ENCODE measurements at places on chromosomes 4 and X.

DNA sequence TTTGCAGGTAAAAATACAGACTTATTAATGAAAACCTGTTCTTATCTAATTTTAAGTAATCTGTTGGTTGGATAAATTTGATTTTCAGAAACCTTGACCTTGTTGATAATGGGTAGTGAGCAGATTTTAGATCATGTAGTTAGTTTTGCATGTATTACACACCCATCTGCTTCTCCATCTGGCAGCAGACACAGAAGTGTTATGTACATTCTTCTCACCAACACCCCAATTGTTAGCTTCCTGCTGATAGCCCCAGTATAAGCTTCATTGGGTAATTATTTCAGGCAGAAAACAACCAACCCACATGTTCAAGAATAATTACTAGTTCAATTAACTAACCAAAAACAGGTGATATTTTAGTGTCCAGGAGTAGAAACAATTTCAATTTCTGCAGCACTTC is 1740.5 kb upstream of the AGA start:
- no peak for DNase-seq

DNA sequence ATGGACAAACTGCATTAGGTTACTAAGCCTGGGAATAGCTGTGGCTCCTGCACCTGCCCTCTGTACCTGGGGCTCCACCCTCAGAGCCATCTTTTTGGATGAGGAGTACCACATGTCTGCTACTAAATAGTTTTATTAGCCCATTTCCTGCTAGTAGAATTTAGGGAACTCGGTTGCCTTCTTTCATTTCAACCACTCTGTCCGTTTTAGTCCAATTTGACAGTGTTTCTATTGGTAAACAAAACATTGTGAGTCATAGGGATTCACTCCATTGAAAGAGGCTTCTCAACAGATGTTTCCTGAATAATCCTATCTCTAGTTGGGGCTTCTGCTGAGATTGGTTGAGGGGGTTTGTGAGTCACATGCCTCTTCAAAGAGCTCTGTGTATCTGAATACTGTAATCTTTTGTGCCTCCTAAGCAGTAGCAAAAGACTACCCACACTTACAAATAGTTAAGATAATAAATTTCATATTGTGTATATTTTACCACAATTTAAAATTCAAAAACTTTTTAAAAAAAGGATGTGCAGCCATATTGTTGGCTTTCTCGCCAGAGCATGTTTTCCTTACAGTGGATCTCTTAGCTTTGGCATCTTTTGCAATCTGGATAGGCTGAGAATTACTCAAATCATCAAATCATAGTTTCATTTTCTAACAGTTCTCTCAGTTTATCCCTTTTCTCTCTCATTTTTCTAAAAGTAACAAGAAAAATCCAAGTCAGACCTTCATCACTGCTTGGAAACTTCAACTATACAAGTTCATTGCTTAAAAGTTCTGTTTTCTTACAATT is 9.9 kb downstream of the FAM200B start:
- DNase-seq = no peak

GRCh38 chr4:80484712-80485111 is 149.2 kb downstream of the CFAP299 start:
- DNase-seq = no peak

DNA sequence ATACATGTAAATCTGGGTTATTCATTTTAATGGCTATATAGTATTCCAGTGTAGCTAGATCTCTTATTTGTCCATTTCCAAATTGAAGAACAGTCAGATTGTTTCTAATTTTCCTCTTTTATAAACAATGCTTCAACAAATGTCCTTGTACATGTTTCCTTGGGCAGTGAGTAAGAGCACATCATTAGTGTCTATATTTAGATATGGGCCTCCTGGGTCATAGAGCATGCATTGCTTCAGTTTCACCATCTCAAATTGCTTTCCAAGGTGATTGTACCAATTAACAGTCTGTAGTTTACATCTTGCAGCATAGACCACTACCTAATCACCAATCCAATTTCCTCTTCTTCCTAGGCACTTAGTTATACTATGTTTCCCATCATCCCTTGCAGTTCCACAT is 13.4 kb downstream of the PHKA2 start:
- no peak for DNase-seq

GRCh38 chrX:56728321-56728720 is 722 bp upstream of the NBDY start:
- DNase-seq = no peak

GRCh38 chrX:154429711-154430110 is 1.2 kb downstream of the ATP6AP1 start:
- no peak for DNase-seq

- no peak for DNase-seq
Measured at GRCh38 chrX:31376408-31377022, 304.7 kb upstream of the FTHL17 start.

DNA sequence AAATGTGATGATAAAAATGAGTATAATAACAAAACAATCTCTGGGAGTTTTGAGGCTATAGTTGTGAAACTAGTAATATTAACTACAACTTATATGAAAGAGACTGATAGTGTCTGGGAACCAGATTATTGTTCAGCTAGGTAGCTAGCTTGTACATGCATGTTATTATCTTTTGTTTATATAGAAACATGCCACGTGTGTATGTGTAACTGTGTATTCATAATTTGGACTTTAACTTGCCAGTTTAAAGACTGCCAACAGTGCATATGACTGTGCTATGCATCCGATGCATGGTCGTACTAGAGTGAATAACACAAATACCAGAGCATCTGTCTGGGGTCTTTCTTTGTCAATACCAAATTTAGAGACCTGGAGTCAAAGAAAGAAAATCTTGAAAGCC is 92.2 kb downstream of the ADGRL3 start:
- no peak for DNase-seq

GRCh38 chr4:107467461-107467860 is 252.6 kb downstream of the PAPSS1 start:
- no peak for DNase-seq

- no peak for DNase-seq
Measured at GRCh38 chr4:137212601-137213000, 319.7 kb downstream of the PCDH18 start.

DNA sequence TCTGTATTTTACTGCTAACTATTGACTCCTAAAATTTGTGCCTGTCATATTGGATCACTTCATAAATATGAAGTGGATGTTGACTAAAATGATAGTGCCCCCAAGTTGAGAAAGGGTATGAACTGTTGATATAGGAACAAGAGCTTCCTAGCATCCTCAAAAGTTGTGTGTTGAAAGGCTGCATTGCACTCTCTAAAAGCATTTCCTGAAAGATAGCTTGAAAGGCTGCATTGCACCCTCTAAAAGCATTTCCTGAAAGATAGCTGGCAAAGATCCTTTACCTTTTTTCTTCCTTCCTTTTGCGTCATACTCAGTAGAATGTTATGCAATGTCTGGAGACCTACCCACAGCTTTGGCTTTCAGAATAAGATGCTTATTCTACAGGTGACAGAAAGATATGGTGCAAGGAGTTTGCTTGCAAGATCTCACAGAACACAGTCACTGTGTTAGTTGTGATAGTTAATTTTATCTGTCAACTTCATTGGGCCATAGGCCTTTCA is 274.6 kb upstream of the GALNTL6 start:
- no peak for DNase-seq

DNA sequence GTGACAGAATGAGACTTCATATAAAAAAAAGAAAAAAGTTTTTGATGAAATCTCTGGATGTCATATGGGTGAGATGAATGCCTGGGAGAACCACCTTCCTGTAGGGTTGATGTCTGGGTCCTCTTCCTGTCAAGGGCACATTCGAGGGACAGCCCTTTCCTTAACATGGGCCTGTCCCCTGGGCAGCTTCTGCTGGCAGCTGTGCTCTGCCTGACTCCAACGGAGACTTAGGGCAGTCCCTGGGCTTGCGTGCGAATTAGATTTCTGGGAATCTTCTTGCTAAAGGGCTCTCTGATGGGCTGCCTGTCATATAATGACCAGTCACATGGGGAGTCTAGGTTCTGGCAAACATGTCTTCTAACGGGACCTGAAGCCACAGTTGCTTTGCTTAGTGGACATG is 40.7 kb downstream of the TNIP2 start:
- DNase-seq = no peak

Measured in stimulated activated CD4-positive, alpha-beta T cell treated with anti-CD3 and anti-CD28 coated beads, Interleukin-1b, Interleukin-23, amount 100 ng/mL, for 1 hour (primary cell).